ENCODE measurements at places on chromosomes 6 and 20.

DNA sequence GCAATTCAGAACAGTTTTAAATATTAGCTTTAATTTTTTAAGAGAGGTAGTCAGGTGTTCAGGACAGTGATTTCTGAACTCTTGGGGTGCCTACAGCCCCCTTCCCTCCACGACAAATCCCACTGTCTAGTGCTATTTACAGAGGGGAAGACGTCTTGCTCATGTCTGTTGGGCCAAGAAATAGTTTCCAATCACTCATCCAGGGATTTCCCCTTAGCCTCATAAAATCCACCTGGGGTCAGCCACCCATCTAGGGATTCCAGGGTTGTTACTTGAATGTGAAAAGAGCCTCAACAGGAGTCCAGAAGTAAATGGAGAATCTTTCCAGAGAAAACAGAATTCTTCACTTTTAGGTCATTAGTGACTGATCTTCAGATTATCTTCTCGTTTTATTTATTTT lies 37.0 kb downstream of the BICRAL start:
- DNase-seq = no peak

- no peak for DNase-seq
Measured at GRCh38 chr6:160321729-160322505, 26.3 kb upstream of the SLC22A3 start.

DNA sequence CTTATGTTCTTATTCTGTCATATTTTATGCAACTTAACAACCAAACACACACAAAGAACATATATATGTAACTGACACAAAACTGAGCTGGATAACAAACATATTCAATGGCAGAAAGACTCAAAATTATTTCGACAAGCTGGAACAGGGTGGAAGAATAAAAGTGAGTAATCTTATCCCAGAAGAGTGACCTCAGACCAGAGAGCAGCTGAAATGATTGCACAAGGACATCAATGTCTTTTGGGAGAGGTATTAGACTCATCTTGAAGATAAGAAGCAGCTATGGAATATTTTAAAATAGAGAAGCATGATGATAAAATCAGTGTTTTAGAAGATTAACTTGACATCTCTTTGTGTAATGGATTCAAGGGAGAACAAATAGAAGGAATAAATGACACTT lies 191.6 kb upstream of the PRDM1 start:
- no peak for DNase-seq

DNA sequence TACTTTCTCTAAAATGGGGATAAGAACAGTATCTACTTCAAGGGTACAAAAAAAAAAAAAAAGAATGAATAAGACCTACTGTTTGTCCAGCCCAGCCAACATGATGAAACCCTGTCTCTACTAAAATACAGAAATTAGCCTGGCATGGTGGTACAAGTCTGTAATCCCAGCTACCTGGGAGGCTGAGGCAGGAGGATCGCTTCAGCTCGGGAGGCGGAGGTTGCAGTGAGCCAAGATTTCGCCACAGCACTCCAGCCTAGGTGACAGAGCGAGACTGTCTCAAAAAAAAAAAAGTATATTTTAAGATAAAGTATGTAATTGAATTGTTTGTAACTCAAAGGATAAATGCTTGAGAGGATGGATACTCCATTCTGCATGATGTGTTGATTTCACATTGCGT lies 2.0 kb downstream of the BLTP3A start:
- no peak for DNase-seq

- no peak for DNase-seq
Measured at GRCh38 chr6:43124481-43124880, 46.6 kb upstream of the SRF start.

DNA sequence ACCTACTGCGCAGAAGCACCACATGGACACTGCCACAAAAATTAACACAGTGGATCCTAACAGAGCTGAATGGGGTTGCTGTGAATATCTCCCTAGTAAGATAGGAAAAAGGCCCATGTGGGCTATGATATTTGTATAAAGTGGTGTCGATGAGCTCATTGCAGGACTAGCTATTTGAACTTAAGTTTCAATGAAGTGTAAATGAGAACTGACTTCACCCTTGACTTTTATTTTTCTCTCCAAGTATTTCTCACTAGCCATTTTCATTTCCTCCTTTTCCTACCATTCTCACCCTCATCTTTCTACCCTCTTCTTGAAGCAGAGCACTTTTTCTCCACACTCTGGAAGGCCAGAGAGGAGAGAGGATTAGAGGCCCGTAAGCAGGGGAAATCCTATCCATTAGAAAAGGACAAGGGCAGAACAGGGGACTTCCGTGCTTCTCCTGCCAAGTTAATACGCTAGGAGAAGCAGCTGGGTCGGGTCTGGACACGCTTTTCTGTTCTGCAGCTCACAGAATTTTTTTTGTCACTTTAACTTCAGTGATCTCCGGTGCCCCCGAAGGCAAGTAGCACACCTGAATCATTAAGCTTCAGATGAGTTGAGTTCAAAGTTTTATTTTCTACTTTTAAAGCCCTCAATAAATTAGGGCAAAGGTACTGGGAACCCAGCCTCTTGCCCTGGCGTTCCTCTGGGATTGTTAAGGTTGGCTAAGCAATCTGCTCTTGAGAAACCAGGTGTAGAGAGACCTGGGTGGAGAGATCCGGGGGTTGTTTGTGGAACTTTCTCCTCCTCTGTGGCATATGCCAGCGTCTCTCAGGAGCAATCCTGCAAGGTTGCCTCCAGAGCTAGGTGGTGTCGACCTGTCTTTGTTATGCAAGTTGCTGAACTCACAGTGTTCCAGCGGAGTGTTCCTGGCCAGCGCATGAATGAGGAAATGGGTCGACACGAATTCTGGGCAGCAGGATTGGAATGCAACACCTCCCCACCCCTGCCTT lies 56.2 kb upstream of the ARID1B start:
- no peak for DNase-seq

DNA sequence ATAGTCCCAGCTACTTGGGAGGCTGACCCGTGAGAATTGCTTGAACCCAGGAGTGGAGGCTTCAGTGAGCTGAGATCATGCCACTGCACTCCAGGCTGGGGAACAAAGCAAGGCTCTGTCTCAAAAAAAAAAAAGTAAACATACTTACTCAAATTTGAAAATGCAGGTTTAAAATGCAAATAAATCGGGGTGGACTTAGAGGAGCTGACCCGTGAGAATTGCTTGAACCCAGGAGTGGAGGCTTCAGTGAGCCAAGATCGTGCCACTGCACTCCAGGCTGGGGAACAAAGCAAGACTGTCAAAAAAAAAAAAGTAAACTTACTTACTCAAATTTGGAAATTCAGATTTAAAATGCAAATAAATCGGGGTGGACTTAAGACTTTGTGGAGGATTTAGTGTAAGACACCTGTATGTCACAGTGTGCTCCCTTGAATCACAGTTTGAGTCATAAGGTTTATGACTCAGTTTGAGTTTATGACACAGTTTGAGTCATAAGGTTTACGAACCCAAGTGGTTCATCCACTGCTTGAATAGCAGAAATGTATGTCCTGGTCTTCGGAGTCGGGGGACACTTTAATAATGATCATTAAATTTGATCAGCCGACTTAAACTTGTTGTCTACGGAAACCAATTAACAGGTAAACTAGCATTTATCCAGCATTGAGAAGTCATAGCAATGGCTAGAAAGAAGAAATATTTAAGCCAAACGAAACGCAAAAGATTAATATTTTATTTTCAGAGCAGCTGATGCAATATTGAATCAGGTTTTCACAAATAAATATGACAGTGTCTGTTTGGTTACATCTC lies 6.8 kb upstream of the MRPS10 start:
- no peak for DNase-seq

GRCh38 chr6:40957616-40958492 lies 81.2 kb downstream of the UNC5CL start:
- no peak for DNase-seq

GRCh38 chr6:133079901-133080300 lies 161.3 kb upstream of the EYA4 start:
- no peak for DNase-seq

DNA sequence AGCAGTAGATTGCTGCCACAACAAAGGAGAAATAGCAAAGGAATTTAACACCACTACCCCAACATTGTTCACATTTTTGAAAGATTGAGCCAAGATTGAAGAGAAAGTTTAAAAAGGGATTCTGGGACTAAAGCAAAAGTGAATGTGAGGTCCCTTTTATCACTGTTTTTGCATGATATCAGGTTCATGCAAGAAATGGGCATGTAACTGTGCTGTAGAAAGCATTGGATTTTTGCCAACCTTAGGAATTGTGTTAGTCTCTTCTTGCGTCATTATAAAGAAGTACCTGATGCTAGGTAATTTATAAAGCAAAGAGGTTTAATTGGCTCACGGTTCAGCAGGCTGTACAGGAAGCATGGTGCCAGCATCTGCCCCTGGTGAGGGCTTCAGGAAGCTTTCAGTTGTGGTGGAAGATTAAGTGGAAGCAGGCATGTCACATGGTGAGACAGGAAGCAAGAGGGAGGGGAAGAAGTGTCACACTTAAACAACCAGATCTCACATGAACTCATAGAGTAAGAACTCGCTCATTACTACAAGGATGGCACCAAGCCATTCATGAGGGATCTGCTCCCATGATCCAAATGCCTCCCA lies 4.6 kb upstream of the GJB7 start:
- DNase-seq = no peak

DNA sequence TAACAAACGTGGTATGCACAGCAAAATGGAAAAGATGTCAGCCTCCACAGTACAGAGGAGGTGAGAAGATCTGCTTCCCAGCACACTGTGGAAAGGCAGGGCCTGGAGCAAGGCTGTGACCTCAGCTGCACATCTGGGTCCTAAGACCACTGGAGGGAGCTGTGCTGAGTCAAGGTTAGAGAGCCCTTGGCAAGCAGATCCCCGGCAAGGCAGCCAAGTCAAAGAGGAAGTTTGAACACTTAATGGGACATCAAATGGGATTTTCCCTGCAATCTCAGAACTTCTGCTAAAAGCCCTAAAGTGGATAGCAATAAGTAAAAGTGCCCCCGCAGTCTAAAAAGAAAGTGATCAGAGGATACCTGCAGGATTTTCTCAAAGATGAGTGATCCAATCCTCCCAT lies 39.5 kb downstream of the UNC5CL start:
- no peak for DNase-seq

GRCh38 chr6:108766886-108767285 lies 81.3 kb upstream of the ARMC2 start:
- no peak for DNase-seq

GRCh38 chr20:4226330-4227084 lies 211.1 kb upstream of the RNF24 start:
- no peak for DNase-seq

Measured in thoracic aorta (tissue), 2 donors.